ENCODE measurements at places on chromosomes 4 and X. TPM values are rescaled to one million over a fixed set of nuclear protein-coding genes. Genes with fewer than 3 reads are reported as not detected.

Gene SULT1B1
- 1.1 TPM for total RNA-seq

Gene SORCS2
- total RNA-seq = 0.05 TPM

- H3K36me3 ChIP-seq = no peaks in the 10 kb centered on the region
- no peak overlapping the region for H3K4me3 ChIP-seq
- no peak for DNase-seq
- H3K4me1 ChIP-seq = no peaks in the 10 kb centered on the region
- no peak overlapping the region for H3K27ac ChIP-seq
- no peaks in the 10 kb centered on the region for H3K27me3 ChIP-seq
Measured at GRCh38 chr4:5211282-5211839, 160.1 kb downstream of the STK32B start.

DNA sequence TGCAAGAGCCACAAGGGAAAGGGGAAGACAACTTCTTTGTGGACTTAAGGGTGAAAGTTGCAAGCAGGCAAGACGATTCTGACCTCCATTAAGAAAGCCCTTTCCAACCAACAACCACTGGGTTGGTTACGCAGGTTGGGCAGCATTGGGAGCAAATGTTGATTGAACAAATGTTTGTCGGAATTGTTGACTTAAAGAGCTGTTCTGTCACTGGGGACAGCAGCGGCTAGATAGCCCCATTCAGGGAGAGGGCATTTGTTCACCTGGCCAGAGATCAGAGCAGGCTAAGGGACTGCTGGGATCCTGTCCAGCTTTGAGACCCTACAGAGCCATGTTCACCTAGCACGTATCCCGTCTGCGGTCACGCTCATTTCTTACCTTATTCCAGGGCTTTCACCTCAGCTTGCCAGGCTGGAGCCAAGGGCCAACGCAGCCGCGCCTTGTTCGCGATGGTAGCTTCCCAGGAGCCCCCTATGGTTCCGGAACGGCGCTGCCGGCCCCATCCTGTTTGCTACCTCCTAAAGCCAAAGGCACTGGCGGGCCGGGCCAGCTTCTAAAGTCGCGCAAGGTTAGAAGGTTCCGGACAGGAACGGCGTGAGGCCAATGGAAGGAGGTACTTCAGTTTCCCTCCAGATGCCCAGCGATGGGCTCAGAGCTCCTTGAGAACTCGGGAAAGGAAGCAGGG is 24.6 kb downstream of the F9 start:
- no peak overlapping the region for H3K27ac ChIP-seq
- DNase-seq = no peak
- H3K4me1 ChIP-seq = peaks cover 13% of the 10 kb centered on the region
- no peak overlapping the region for H3K4me3 ChIP-seq

GRCh38 chr4:48667148-48667547 is 112.9 kb downstream of the FRYL start:
- peaks cover 18% of the 10 kb centered on the region for H3K36me3 ChIP-seq
- H3K27ac ChIP-seq = no peak overlapping the region
- no peaks in the 10 kb centered on the region for H3K27me3 ChIP-seq
- no peak overlapping the region for H3K4me3 ChIP-seq

GRCh38 chrX:47484885-47485284 is 1.9 kb upstream of the ZNF41 start:
- no peaks in the 10 kb centered on the region for H3K27me3 ChIP-seq
- no peak for DNase-seq
- peaks cover 7% of the 10 kb centered on the region for H3K36me3 ChIP-seq
- H3K4me1 ChIP-seq = peaks cover 21% of the 10 kb centered on the region
- no peak overlapping the region for H3K27ac ChIP-seq
- H3K4me3 ChIP-seq = no peak overlapping the region

DNA sequence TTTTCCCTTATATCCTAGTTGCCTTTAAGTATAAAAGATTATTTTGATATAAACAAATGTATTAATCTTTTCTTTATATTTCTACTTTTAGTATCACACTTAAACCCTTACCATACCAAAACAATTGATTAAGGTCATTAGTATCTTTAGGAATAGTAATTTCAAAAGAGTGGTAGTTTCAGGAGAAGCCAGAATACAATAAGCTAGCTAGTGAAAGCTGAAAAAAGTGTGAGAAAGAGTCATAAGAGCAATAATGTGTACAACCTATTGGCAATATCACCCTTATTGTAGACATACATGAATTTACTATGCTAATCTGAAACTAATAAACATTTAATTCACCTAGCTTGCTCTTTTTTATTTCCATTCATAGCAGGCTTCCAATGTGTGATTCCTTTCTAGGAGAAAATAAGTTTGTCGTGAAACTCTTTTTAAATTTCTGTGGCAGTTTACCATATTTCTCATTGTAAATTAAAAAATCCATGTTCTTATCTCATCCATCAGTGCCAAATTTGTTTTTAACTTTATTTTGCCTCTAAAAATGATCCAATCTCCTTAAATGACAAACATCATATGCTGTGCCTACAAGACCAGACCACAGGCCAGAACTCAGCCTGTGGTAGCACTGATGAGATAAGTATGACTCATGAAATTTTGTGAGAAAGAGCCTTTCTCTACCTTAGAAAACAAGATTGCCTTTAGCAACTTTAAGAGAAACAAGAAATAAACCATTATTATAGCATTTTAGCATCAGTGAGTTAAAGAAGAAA is 8.1 kb downstream of the NEK1 start:
- no peaks in the 10 kb centered on the region for H3K27me3 ChIP-seq
- DNase-seq = peak; percentile 62
- no peak overlapping the region for H3K4me3 ChIP-seq
- H3K36me3 ChIP-seq = peaks cover 13% of the 10 kb centered on the region
- H3K27ac ChIP-seq = peak overlapping the region; percentile 3

GRCh38 chrX:115017455-115017854 is at the start of gene IL13RA2:
Gene IL13RA2 (minus strand): TSS chrX:115017616. CDS start chrX:115017269, 347 bp downstream.
- H3K4me1 ChIP-seq = no peaks in the 10 kb centered on the region
- no peak for DNase-seq
- no peaks in the 10 kb centered on the region for H3K36me3 ChIP-seq
- no peak within 1 kb of the TSS for H3K27ac ChIP-seq
- H3K27me3 ChIP-seq = no peaks in the 10 kb centered on the region

DNA sequence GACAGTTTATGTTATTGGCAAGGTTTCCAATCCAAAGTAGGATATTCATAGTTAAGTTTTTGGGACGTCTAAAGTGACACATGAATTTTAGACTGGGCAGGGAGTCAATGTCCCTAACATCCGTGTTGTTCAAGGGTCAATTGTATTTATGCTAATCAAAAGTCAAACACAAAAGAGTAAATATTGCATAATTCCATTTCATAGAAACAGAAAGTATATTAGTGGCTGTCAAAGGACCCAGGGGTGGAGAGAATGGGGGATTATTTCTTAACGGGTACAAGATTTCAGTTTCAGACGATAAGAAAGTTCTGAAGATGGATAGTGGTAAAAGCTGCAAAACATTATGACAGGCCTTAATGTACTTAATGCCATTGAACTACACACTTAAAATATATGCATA is 971.8 kb upstream of the AGA start:
- H3K27ac ChIP-seq = no peak overlapping the region
- no peak overlapping the region for H3K4me3 ChIP-seq
- no peaks in the 10 kb centered on the region for H3K36me3 ChIP-seq
- no peaks in the 10 kb centered on the region for H3K4me1 ChIP-seq

GRCh38 chr4:68119921-68120320 is 9.7 kb downstream of the TMPRSS11F start:
- H3K4me3 ChIP-seq = no peak overlapping the region
- H3K4me1 ChIP-seq = no peaks in the 10 kb centered on the region
- H3K27ac ChIP-seq = no peak overlapping the region
- no peaks in the 10 kb centered on the region for H3K36me3 ChIP-seq
- DNase-seq = no peak
